ENCODE measurements at places on chromosomes 3 and 15.

GRCh38 chr15:29149738-29150075 lies 119.9 kb downstream of the NSMCE3 start:
- no peaks in the 10 kb centered on the region for H3K27me3 ChIP-seq
- H3K4me1 ChIP-seq, result no peaks in the 10 kb centered on the region
- H3K27ac ChIP-seq, result no peak overlapping the region
- no peaks in the 10 kb centered on the region for H3K36me3 ChIP-seq
- DNase-seq, result no peak

- H3K27me3 ChIP-seq, result no peaks in the 10 kb centered on the region
- no peak for DNase-seq
- no peak overlapping the region for H3K4me3 ChIP-seq
- H3K36me3 ChIP-seq, result no peaks in the 10 kb centered on the region
- H3K4me1 ChIP-seq, result peaks cover 10% of the 10 kb centered on the region
- H3K27ac ChIP-seq, result peak overlapping the region; percentile 98
Measured at GRCh38 chr15:25829073-25829472, 34.1 kb downstream of the ATP10A start.

- no peaks in the 10 kb centered on the region for H3K4me1 ChIP-seq
- peak; percentile 66 for DNase-seq
- H3K27me3 ChIP-seq, result no peaks in the 10 kb centered on the region
Measured at GRCh38 chr3:148955544-148956346, 35.6 kb upstream of the GYG1 start.

DNA sequence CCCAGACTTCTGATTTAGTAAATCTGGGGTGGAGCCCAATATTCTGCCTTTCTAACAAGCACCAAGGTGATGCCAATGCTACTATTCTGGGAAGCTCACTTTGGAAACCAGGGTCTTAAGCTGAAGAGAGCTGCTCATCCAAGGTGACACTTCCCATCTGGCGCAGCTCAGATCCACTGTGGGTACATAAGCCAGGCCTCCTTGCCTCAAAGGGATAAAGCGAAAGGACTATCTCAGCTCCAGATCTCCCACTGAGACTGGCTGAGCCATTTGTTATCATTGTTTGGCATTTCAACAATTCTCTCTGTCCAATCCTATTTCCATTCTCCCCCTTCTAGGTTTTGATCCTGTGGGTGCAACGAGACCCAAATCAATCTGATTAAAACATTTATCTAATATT lies 323.8 kb downstream of the GBE1 start:
- H3K27me3 ChIP-seq, result no peaks in the 10 kb centered on the region
- no peaks in the 10 kb centered on the region for H3K4me1 ChIP-seq
- H3K36me3 ChIP-seq, result no peaks in the 10 kb centered on the region
- no peak for DNase-seq
- no peak overlapping the region for H3K4me3 ChIP-seq
- no peak overlapping the region for H3K27ac ChIP-seq

- no peaks in the 10 kb centered on the region for H3K27me3 ChIP-seq
- no peaks in the 10 kb centered on the region for H3K36me3 ChIP-seq
- no peaks in the 10 kb centered on the region for H3K4me1 ChIP-seq
- no peak overlapping the region for H3K4me3 ChIP-seq
Measured at GRCh38 chr15:73028831-73029451, 23.3 kb upstream of the NEO1 start.

DNA sequence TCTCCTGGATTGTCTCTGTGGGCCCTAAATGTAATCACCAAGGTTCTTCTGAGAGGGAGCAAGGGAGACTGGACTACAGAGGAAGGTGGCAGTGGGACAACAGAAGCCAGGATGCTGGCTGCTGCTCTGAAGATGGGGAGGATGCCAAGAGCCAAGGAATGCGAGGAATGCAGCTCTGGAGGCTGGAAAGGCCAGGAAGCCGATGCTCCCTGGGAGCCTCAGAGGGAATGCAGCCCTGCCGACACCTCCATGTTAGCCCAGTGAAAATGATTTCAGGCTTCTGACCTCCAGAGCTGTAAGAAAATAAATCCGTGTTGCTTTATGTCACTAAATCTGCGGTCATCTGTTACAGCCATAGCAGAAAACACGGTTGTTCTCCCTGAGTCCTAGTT lies 44.1 kb downstream of the UMPS start:
- H3K36me3 ChIP-seq, result no peaks in the 10 kb centered on the region
- no peak overlapping the region for H3K4me3 ChIP-seq
- peak; percentile 79 for DNase-seq
- H3K27ac ChIP-seq, result no peak overlapping the region
- H3K27me3 ChIP-seq, result no peaks in the 10 kb centered on the region

DNA sequence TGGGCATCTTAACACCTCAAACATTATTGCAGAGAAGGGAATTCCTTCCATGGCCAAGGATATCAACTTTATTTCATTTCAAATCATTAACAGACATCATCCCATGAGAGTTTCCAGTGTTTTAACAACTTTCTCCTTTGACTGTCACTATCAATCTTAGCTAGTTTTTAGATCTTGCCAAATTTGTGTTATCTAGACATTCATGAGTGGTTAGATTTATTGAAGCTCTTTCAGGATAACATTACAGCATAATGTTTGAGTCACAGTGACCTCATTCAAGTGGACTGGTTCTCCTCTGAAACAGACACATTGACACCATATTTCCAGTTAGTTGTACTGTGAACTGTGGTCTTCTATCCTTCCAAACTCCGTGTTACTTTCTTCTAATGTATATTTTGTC lies 8.6 kb upstream of the TNFAIP8L3 start:
- DNase-seq, result no peak
- H3K27me3 ChIP-seq, result no peaks in the 10 kb centered on the region
- H3K4me1 ChIP-seq, result peaks cover 8% of the 10 kb centered on the region
- peak overlapping the region; percentile 36 for H3K27ac ChIP-seq

- H3K4me1 ChIP-seq, result no peaks in the 10 kb centered on the region
- H3K4me3 ChIP-seq, result no peak overlapping the region
- no peaks in the 10 kb centered on the region for H3K27me3 ChIP-seq
- H3K36me3 ChIP-seq, result no peaks in the 10 kb centered on the region
- DNase-seq, result no peak
Measured at GRCh38 chr3:22939349-22939748, 263.8 kb upstream of the UBE2E2 start.

GRCh38 chr3:190323246-190323626 lies 990 bp upstream of the CLDN1 start:
- DNase-seq, result peak; percentile 50
- no peaks in the 10 kb centered on the region for H3K36me3 ChIP-seq
- no peak overlapping the region for H3K4me3 ChIP-seq
- H3K27ac ChIP-seq, result no peak overlapping the region

DNA sequence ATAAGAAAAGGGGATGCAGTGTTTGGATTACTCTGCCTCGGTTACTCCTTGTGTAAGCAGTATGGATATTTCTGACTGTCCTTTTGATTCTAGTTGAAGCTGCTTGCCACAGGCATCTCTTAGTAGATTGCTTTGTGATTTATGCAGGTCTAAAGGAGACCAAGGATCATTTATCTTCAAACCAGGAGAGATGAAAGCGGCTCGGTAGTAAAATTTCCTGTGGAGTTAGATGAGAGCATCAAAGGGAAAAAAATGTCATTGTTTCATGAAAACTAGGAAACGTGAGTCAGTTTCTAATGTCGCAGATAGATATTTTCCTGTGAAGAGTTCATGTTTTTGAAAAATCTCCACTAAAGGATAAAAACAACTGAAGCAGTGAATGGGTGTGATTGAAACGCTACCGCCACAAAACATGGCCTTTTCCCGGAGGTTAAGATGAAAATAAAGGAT lies 254.0 kb upstream of the TBL1XR1 start:
- H3K27ac ChIP-seq, result no peak overlapping the region
- H3K36me3 ChIP-seq, result no peaks in the 10 kb centered on the region
- no peak overlapping the region for H3K4me3 ChIP-seq
- H3K27me3 ChIP-seq, result no peaks in the 10 kb centered on the region
- H3K4me1 ChIP-seq, result no peaks in the 10 kb centered on the region

- no peak for DNase-seq
- no peaks in the 10 kb centered on the region for H3K27me3 ChIP-seq
- H3K27ac ChIP-seq, result no peak overlapping the region
- no peak overlapping the region for H3K4me3 ChIP-seq
- H3K36me3 ChIP-seq, result no peaks in the 10 kb centered on the region
Measured at GRCh38 chr15:70132139-70132538, 34.4 kb upstream of the TLE3 start.
